ENCODE measurements at places on chromosomes 7 and 10. TPM values are rescaled to one million over a fixed set of nuclear protein-coding genes. Genes with fewer than 3 reads are reported as not detected.

The EPHB6 gene
- total RNA-seq = 0.09 TPM

The FAM20C gene
- 2.7 TPM for total RNA-seq

GRCh38 chr7:108486291-108486966 lies 30.2 kb upstream of the NRCAM start:
- peak; percentile 56 for DNase-seq

- DNase-seq = no peak
These were observed 66.8 kb upstream of the NEBL start for GRCh38 chr10:20963721-20964595.

DNA sequence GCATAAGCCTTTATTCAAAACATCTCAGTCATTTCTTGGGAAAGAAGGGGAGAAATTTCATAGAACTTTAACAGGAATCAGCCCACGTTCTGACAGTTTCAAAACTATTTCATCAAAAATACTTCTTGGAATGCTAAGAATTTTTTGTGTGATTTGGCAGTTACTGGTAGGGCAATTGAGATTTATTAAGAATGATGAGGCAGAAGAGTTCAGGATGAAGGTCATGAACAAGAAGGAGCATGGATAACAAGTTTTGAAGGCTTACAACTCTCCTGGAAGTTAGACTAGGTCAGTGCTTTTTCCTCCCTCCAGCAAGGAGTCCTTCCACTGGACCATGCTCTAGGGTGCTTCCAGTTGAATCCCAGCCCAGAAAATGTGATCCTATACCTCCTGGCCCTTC lies 569.9 kb downstream of the ANKRD7 start:
- no peak for DNase-seq

DNA sequence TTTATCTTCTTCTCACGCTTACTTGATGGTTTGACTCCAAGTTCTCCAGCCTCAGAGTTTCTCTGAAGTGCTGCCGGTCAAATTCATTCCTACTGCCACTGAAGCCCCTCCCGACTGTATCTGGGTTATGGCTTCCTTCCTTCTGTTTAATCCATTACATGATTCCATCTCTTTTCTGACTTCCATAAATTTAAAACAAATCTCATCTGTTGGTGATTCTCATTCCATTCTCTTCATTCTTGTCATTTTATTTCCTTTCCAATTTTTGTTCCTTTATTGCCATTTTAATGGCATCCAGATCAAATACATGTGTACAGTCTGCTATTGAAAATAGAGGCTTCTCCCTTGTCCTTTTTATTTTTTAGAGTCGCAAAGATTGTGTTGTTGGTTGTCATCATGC lies 25.4 kb upstream of the HIBADH start:
- no peak for DNase-seq

DNA sequence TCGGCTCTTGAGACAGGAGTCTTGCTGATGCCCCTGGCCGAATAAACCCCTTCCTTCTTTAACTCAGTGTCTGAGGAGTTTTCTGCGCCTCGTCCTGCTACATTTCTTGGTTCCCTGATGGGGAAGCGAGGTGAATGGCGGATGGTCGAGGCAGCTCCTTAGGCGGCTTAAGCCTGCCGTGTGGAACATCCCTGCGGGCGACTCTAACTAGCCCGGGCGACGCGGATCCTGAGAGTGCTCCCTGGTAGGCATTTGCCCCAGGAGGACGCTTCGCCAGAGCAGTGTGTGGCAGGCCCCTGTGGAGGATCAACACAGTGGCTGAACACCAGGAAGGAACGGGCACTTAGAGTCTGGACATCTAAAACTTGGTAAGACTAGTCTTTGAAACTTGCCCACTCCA lies 12.0 kb upstream of the EPHB4 start:
- DNase-seq = no peak

DNA sequence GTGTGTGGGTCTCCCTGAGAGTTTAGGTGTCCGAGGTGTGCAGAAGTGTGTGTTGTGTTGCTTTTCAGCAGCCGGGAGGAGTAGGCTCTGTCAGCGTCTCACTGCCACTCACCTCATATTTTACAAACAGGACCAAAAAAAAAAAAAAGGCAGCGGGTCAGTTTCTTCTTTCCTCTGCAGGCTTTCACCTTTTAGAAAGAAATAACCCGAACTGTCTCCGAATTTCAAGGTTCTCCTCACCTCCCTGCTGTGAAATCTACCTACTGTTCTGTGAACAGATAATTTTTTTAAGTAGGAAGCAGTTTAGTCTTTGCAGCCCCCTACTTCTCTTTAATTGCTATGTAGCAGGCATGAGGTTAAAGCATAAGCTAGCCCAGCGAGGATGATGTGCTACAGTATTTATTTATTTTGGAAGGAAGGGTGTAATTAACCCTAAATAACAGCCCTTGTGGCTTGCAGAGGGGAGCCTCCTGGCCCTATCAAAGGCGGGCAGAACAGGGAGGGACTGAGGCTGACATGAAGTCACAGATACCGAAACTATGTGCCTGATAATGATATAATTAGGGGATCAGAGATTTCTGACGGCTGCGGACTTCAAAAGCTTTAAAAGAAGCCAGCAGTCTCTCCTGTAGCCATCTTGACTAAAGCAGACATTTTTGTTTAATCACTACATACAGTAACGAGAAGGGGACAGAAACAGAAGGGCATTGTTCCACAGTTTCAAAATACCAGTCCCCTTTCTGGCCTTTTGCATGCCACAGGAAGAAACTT lies 1.6 kb downstream of the BAMBI start:
- DNase-seq = peak; percentile 21

DNA sequence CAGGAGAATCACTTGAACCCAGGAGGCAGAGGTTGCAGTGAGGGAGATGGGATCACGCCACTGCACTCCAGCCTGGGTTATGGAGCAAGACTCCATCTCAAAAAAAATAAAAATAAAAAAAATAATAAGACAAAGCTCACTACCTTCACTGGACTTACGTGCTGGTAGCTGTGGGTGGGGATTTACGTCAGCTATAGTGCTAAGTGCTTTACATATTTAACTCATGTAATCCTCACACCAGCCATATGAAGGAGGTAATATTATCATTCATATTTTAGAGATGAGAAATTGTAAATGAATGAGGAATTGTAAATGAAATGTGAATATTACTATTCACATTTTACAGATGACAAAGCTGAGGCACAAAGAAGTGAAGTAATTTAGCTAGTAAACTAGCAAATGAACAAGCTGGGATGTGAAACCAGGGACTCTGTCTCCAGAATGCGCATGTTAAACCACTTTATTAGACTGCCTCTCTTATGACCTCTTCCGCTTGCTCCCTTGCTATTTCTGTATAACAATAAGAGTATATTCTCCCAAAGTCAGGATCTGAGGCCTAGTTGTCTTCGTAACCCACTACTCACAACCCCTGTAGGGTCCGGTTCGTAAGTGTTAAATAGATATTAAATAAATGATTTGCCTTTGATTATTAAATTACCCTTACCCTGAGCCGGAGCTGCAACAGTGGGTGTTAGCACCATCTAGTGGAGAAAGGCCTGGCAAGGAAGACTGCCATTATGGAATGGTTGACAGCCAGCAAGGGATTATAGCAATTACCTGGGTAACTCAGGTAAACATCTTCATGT lies 70.2 kb downstream of the HTR7 start:
- DNase-seq = peak; percentile 70

- DNase-seq = no peak
These were observed 78.7 kb downstream of the FAM107B start for GRCh38 chr10:14695847-14696480.

- no peak for DNase-seq
These were observed 655.0 kb upstream of the ADARB2 start for GRCh38 chr10:2392145-2392812.

GRCh38 chr10:30834153-30834552 lies 197.5 kb downstream of the ZNF438 start:
- no peak for DNase-seq

Measured in dermis blood vessel endothelial cell (primary cell).